ENCODE measurements at places on chromosomes 5 and 9.

DNA sequence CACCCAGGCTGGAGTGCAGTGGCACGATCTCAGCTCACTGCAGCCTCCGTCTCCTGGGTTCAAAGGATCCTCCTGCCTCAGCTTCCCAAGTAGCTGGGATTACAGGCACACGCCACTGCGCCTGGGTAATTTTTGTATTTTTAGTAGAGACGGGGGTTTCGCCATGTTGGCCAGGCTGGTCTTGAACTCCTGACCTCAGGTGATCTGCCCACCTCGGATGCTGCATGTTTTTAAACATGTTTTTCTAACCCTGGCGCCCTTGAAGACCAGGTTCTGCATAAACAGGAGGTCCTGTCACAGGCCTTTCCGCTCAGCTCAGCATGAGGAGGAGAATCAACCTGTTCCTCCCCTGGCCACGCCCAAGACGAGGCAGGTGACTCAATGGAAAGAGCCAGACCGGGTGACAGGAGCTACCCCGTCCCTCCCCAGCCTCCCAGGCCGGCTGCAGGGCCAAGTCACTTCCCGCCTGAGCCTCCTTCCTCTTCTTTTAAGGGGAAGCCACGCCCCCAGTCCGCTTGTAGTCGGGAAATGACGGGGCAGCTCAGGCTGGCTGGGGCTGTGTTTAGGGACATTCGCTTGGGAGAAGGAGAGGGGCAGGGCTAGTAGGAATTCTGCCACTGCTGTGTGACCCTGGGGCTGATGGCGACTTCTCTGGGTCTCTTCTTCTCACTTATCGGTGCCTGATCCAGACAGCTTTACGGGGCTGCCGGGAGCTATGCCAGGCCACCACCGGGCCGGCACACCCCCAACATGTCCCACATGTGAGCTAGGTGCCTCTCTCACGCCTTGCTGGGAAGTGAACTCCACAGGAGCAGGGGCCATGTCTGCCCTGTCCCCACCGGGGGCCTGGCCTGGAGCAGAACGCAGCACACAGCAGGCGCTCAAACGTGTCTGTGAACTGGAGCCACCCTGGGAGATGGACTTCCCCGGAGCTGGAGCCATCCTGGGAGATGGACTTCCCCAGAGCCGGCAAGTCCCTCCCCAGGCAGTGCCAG lies 6.1 kb downstream of the NOTCH1 start:
- peak; percentile 98 for DNase-seq

DNA sequence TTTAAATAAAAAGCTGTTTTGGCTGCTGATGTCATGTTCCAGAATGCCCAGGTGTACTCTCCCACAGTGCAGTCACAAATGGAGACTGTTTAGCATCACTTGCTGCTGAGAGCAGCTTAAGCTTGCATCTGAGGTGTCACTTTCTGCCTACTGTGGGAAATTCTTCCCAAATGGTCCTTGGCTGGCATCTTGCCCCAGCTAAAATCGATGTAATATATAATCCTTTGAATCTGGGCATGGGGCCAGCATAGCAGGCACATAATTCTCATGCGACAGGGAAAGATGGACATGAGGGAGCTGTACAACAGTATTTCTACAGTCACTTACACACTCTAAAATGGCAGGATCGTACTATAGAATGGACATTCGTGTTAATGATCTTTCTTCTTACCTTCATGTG lies 144.3 kb downstream of the MACIR start:
- no peak for DNase-seq

- no peak for DNase-seq
Measured at GRCh38 chr9:35793461-35793860, 2.1 kb downstream of the NPR2 start.

DNA sequence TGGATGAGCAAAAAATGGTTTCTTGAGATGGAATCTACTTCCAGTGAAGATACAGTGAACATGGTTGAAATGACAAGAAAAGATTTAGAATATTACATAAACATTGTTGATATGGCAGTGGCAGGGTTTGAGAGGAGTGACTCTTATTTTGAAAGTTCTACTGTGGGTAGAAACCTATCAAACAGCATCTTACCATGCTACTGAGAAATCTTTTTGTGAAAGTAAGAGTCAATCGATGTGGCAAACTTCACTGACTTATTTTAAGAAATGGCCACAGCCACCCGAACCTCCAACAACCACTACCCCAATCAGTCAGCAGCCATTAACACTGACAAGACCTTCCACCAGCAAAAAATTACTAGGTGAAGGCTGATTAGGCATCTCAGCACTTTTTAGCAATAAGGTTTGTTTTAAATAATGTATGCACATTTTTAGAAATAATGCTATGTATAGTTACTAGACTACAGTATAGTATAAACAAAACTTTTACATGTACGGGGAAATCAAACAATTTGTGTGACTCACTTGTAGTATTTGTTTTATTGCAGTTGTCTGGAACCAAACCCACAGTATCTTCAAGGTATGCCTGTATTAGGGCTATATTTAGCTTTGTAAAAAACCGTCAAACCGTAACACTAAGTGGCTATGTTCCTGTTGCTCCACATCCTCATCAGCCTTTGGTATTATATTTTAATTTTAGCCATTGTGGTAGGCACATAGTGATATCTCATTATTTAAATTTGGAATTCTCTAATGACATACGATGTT lies 30.6 kb upstream of the ADAMTS6 start:
- no peak for DNase-seq

DNA sequence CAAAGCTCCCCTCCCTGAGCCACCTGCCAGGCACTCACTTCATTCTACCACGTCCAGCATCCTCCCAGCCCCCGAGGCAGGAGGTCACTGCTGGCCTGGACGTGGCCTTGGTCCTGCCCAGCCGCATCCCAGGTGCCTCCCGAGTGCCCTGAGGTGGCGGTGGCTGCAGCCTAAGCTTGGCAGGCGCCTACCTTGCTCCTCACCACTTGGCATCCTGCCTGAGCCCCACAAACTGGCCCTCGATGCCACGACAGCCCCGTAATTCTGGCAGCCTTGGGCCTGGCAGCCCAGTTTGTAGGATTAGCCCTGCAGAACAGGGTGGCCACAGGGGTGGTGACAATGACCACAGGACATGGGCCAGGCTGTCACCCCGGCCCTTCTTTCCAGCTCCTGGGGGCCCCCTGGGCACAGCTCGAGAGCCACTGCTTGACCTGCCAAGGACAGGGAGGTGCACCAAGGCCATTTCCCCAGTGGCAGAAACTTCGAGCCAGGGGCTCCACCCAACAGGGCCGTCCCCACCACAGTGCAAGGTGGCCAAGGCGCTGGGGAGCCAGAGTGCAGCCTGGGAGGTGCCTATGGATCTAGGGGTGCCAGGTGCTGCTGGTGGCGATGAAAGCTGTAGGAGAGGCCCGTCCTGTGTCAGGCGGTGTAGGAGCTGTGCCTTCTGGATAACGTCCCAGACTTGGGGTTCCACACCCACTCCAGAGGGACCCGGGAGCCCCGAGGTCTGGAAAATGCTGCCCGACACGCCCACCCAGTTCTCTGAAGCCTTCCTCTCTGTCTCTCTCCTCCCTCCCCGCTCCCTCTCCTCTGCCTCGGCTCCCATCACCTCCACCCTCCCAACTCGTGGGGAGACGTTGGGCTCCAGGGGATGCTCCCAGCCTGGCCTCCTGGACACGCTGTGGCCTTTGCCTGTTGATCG lies 18.4 kb downstream of the NKD2 start:
- no peak for DNase-seq

- DNase-seq: no peak
Measured at GRCh38 chr9:69499959-69500358, 172.2 kb downstream of the APBA1 start.

GRCh38 chr5:83031381-83031780 lies 45.8 kb downstream of the TMEM167A start:
- DNase-seq: no peak

DNA sequence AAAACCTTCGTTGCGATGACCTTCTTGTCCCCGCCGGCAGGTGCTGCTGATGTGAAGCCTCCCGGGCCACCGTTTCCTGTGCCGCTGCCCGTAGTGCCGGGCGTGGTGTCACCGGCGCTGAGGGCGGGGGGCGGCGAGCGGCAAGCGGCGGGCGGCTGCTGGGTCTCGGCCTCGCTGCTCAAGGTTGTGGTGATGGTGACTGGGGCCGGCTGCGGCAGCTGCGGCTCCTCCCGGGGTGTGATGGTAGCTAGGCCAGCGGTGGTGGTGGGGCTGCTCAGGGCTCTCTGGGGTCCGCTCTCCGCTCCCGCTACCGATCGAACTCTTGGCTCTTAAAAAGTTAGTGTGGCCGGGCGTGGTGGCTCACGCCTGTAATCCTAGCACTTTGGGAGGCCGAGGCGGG lies 36.0 kb upstream of the PTPN3 start:
- DNase-seq: no peak

- no peak for DNase-seq
Measured at GRCh38 chr9:106675780-106676179, 187.2 kb upstream of the ZNF462 start.

DNA sequence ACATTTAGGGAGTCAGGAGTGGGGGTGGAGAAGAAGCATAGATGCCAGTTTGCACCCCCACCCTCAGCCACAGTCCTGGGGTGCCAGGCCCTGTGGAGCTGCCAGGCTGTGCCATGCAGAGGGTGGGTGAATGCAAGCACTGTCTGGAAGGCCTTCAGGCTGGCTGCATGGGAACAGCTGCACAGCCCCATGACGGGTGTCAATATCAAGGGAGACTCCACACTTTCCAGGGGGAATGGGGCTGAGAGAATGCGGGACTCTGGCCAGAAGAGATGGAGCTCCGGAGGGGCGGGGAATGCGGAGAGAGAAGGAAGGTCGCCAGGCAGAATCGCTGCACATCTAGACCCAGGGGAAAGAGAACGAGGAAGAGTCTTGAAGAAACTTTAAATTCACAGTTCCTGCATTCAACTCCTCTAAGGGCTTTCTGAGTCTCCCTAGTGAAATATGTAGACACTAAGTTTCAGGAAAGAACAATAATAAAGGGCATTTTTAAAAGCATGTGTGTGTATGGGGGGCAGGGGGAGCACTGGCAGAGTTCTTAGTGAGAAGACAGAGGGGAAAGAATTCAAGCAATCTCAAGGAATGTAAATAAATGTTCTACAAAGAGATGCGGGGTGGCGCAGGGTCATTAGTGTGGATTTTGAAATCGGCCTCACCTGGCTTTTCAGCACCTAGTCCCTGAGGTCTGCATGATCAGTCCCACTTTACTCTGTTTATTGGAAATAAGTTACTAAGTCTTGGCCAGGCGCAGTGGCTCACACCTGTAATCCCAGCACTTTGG lies 59.1 kb downstream of the BOD1 start:
- DNase-seq: no peak

DNA sequence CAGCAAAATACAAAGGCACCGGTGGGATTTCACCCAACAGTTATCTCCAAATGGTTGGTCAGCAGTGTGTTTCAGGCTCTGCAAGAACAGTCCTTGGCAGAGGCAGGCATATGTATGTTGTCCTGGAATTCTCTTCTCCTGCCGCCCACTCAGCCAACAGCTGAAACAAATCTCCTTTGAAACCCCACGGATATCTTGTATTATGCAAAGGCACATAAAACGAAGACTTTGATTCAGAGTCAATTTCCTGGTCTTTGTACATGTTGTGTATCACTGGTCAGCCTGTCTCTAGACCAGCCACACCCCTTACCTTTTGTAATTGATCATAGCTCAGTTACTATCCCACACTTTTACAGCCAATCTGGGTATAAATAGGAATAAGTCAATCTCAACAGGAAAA lies 29.2 kb downstream of the FREM1 start:
- DNase-seq: no peak

GRCh38 chr9:135504262-135505243 lies 4.1 kb downstream of the MRPS2 start:
- DNase-seq: peak; percentile 71

- no peak for DNase-seq
Measured at GRCh38 chr5:77420940-77421339, 71.2 kb downstream of the WDR41 start.

GRCh38 chr9:17389026-17389425 lies 189.8 kb upstream of the SH3GL2 start:
- no peak for DNase-seq

- no peak for DNase-seq
Measured at GRCh38 chr9:106104887-106105286, 410.5 kb downstream of the TMEM38B start.
